ENCODE measurements at places on chromosomes 2 and 18.

DNA sequence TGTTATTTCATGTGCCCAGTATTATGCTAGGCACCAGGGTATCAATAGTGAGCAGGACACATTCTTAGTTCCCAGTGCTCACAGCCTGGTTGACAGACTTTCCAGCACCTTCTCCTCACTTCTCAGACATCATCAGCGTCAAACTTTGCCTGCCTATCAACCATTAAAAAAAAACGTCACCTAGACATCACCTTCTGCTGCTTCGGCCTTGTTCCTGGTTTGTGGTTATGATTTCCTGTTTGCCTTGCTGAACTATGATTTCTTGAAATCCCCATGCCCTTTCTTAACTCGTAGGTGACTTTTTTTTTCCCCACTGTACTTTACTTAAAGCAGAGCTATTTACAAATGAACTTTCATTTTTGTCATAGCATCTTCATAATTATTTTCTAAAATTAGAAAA, 60.4 kb upstream of the NABP1 start:
- DNase-seq = peak; percentile 92

- DNase-seq = peak; percentile 45
These were observed 165.6 kb downstream of the SMAD7 start for GRCh38 chr18:48785091-48785614.

DNA sequence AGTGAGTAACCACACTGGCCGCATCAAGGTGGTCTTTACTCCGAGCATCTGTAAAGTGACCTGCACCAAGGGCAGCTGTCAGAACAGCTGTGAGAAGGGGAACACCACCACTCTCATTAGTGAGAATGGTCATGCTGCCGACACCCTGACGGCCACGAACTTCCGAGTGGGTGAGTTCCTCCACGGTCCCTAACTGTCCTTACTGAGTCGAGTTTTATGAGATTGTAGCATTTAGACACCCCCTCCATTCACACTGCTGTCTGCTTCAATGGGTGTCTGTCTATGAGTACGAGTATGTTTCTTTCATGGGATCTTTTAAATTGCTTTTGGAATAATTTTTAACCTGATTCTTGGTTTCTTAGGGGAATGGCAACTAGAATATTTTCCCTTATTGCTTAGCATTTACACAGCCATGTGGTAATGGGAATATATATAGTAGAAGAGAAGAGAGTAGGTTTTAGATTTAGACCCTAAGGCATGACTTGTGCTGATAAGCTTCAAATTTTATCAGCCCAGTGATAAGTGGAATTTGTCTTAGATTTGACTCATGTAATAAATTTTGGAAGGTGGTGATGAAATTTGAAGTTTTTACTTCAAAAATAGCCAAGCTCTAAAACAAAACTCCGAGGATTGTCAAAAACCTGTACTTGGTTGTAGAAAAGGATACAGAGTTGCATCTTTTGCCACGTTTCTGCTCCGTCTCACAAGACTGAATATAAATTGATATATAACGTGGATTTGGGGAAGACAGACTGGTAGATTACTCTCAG, 188.2 kb downstream of the LTBP1 start:
- DNase-seq = no peak

DNA sequence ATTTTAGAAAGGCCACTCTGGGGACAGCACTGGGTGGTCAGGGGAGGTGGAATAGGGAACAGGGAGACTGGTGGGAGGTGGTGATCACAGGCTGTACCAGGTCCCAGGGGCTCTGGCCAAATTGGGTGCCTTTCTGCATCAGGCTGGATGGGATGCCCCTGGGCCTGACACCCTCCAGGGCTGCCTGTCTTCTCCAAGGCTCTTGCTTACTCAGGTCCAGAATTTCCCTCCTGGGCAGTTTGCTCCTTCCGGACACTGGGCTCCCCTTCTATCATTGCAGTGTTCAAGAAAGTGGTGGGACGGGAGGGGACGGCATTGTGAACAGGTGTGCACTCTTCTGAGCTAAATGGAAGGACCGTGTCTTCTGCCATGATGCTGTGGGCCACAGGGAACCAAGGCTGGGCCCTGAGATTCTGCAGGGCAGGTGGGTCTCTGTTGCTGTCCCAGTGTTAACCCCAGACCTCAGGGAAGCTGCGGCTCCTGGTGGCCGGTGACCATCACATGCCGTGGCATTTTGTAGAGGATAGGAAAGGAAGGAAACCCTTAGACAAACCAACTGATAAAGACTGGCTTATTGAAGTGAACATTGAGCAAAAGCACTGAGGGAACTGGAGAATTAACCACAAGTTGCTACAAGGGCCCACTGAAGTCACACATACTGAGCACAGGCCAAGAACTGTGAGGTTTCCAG, 93.7 kb upstream of the HS6ST1 start:
- no peak for DNase-seq

DNA sequence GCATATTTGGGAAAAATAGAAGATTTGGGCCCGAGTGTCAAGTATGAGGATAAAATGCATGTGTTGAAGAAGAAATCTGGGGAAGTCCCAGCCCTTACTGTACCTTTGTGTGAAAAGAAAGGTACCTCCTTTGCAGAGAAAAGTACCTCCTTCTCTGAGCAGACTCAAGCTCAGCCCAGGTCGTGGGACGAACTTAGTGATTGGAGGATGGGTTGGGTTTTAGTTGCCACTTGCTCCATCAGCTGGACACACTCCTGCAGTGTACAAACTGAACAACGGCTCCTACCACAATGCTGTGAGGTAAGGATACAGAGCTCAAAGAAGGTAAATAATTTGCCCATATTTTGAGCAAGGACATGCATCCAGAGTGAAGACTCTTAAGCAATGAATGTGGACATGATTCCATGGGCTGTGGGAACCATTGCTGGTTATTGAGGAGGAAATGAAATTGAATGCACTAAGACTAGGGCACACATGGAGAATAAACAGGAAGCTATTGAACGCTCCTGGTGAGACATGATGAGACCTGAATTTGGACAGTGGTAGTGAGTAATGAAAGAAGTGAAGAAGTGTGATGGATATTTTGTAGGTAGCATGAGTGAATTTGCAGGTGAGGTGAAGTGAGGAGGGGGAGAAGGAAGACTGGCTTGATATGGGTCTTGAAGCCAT, 49.8 kb upstream of the IL1RL1 start:
- DNase-seq = no peak

DNA sequence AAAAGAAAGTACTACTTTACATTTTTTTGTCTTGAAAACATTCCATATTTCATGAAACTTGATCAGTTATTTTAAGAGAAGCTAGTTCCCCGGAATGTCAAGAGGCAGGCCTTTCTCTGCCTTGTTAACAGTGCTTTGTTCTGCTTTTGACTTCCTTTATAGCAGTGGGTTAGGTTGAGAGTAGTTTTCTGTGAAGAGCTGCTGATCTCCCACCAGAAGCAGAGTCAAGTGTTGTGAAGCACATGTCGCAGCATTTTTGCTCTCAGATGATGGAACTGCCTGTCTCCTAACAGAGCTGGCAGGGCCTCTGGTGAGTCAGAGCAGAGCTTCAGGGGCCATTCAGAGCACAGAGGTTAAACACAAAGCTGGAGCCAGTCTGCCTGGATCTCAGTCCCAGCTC, 871.8 kb downstream of the SLC4A3 start:
- no peak for DNase-seq

GRCh38 chr18:56036741-56037140, 448.7 kb upstream of the TCF4 start:
- DNase-seq = no peak

DNA sequence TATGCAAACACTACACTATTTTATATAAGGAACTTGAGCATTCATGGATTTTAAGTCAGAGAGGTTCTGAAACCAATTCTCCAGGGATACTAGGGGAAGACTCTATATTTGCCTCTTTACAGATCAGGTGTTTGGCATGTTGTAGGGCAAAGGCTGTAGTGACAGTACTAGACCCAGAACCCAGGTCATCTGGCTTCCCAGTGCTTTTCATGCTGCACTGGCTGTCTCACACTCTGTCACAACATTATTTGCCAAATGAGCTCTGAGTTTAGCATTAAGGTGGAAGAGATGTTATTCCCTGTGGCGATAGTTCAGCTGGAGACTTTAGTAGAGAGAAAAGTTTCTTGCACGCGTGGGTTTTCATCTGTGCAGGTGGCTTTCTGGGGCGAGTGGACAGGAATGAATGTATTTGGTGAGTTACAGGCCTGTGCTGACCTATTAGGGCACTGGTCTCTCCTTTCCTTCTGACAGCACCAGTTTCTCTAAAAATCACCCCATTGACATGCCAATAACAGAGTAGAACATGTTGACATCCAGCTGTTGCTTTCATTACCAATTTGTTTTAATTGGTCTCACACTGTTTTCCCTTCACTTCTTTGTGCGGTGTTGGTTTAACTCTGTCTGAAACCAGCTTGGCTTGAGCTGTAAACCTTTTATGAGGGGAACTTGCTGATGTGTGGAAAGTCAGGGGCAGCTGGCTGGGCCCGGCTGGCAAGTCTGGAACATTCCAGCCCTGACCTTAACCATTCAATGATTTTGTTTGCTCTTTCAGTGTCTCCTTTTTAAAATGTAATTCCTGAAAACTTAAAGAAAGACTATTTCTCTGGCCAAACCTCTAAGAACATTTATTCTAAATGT, 643.0 kb upstream of the FAM98A start:
- DNase-seq = no peak
